ENCODE measurements at places on chromosomes 6 and 20.

DNA sequence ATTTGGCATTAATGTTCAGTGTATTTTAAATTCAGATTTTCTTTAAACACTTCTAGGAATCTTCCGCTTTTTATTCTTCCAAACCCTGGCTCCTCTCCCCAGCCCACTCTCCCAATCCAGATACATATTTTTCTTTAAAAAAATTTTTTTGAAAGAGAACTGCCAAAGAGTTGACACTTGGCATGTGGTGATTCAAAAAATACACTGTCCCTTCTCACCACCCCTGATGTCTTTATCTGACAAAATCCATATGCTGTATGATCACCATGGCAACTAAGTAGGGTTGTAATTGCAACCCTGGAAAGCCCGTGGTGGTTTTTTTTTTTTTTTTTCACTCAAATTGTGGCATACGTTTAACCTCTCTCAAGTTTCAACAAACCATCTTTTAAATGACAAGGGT is 355.8 kb upstream of the SASH1 start:
- no peak for DNase-seq

GRCh38 chr6:15950962-15951569 is 177.8 kb upstream of the MYLIP start:
- DNase-seq, result no peak

DNA sequence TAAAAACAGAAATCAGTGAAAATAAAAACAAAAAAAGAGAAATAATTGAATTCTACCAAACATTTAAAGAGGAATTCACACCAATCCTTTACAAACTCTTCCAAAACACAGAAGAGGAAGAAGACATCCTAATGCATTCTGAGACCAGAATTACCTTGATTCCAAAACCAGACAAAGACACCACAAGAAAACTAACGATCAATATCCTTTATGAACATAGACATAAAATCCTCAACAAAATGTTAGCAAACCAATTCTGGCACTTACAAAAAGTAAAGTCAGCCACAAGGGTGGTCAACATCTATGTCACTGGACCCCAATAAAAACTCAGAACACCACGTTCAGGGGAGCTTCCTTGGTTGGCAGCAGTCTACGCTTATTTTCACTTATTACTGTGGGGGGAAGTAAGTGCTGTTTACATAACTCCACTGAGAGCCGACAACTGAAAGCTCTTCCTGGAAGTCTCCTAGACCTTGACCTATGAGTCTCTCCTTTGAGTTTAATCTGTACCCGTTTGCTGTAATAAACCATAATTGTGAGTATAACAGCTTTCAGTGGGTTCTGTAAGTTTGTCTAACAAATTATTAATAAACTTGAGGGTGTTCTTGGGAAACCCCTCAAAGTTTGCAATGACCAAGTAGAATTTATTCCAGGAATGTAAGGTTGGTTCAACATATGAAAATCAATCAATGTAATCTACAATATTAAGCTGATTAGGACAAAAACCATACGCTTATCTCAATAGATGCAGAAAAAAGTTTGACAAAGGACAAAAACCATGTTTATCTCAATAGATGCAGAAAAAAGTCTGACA is 24.5 kb downstream of the GZF1 start:
- no peak for DNase-seq

- no peak for DNase-seq
These were observed 47.7 kb upstream of the TMEM244 start for GRCh38 chr6:129908858-129909257.

- no peak for DNase-seq
These were observed 46.2 kb downstream of the PROKR2 start for GRCh38 chr20:5270603-5271002.

DNA sequence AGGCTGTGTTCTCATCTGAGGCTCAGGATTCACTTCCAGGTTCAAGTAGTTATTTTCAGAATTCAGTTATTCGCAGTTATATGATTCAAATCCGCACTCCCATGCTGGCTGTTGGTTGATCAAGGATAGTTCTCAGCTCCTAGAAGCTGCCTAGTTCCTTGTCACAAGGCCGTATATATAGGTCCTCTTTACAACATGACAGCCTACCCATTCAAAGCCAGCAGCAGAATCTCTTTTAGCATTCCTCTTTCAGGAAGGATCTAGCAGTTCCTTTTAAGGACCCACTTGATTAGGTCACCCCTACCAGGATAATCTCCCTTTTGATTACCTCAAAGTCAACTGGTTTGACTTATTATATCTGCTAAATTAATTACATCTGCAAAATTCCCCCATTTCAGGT is 23.8 kb upstream of the LAMP5 start:
- DNase-seq, result no peak

- DNase-seq, result no peak
These were observed 85.6 kb upstream of the EMILIN3 start for GRCh38 chr20:41452226-41452625.

- DNase-seq, result no peak
These were observed 501.1 kb upstream of the JAG1 start for GRCh38 chr20:11174861-11175260.

DNA sequence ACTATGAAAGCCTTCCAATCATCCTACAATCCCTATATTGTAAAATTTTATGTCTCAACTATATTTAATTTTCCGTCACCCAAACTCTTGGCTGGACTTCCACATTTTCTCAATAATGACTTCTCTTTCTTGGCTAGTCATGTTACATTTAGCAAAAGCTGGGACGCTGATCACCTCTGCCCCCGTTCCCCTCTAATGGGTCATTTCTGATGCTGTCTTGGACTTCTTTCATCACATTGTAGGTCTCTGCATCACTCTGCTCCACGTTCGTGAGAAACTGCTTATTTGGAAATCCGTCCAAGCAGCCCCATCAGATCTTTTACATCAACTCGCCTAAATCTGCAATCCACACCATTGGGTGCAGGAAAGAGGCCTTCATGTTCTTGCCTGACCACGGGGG is 203.8 kb downstream of the MYLK4 start:
- no peak for DNase-seq

GRCh38 chr6:106398621-106399020 is 38.1 kb downstream of the CRYBG1 start:
- DNase-seq, result no peak

DNA sequence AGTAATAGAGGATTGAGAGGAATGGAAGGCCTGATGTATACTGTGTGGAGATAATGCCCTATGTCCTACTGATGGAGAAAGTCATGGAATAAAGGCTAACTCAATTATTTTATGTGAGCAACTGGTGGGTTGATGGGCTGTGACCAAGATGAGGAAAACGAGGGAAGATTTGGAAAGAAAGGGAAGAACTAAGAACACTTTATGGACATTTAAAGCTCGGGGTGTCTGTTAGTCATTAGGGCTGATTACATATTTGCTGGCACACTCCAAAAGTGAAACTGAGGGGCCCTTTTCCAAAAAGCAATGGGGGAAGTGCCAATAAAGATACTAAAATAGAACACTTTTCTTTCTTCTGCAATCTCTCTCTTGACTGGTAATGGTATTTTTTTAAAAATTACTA is 439.5 kb downstream of the PLCB1 start:
- DNase-seq, result no peak

GRCh38 chr20:2299301-2299700 is 3.5 kb downstream of the TGM3 start:
- DNase-seq, result no peak

DNA sequence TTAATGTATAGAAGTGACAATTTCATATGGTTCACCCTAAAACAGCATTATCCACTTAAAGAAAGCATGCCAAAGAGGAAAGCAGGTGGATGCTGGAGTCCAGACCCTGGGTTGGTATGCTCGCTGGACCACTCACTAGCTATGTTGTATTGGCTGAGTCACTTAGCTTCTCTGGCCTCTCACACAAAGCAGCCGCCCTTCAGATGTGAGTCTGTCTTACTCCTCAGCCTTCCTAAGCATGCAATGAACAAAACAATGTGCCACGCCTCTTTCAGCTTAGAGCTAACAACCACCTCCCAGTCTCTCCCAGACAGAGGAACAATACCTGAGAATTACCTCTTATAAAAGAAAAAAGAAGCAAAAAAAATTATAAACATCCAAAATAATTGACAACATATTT is 29.4 kb downstream of the SIM1 start:
- DNase-seq, result peak; percentile 8

DNA sequence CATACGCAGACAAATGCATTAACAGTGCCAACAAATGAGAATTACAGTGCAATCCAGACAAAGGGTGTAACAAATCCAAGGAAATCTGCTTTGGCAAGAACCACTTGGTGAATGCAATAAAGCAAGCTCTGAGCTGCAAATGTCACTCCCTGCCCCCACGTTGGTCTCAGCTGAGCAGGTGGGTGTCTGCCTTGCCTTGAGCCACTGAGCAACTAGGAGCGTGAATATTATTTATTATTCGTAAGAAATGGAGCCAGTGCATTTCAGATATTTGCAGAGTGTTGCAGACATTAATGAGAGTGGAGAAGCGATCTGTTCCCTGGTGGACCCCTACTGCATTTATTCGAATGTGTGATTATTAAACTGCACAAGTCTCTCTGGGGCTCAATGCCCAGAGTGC is 36.6 kb upstream of the F13A1 start:
- DNase-seq, result no peak

DNA sequence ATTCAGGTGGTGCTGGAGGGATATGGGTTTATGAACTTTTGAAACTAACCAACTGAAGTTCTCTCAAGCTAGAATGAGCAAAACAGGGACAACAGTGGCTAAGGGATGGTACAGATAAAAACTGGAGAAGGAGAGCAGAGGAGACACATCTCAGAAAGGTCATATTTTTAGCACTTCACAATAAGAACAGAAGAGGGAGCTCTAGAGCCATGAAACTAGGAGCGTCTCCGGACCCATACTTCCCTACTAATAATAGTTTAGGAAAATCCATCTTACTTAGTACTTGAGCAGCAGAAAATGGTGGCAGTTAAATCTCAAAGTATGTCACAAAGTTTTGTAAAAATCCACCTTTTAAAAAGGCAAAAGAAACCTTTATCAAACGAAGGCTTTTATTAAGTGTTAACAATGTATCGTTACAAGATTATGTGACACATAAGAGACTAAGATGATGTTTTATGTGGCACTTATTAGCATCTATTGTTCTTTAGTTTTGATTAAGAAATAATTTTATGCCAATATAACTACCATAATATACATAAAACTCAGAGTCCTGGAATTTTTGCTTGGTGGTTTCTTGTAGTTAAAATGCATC is 278.6 kb downstream of the TBC1D32 start:
- DNase-seq, result peak; percentile 85

GRCh38 chr20:44181611-44182010 is 5.4 kb downstream of the JPH2 start:
- no peak for DNase-seq

DNA sequence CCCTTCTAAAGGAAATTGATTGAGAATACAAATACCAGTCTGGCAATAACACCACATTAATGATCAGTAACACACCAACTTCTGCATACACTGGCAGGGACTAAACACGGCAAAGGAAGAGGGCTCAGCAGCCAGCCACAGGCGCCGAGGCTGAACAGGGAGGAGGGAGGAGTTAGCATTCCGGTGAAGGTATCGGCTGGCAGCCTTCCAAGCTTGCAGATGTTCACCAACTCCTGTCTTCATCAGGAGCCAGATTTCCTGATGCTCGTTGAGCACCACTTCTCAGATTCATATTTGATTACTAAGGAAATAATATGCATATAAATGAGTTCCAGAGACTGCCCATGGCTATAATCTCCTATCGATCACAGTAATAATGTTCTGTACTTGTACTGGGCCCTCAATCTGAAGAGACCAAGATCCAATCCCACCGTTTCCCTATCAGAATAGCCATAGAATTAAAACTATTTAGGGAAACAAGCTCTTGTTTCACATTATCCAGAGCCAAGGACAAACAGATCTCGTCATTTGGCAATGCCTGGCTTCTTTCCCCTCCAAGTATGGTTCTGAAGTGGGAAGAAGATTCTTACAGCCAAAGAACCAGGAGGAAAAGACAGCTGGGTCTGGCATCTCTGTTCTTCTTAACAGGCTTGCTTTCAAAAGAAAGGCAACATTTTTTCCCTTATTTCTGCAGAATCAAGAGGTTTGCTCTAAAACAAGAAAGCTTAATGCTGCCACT is 42.2 kb downstream of the GFOD1 start:
- peak; percentile 90 for DNase-seq

GRCh38 chr20:46541229-46541935 is 9.1 kb downstream of the OCSTAMP start:
- DNase-seq, result no peak

GRCh38 chr6:6565488-6565887 is 23.0 kb upstream of the LY86 start:
- DNase-seq, result no peak

DNA sequence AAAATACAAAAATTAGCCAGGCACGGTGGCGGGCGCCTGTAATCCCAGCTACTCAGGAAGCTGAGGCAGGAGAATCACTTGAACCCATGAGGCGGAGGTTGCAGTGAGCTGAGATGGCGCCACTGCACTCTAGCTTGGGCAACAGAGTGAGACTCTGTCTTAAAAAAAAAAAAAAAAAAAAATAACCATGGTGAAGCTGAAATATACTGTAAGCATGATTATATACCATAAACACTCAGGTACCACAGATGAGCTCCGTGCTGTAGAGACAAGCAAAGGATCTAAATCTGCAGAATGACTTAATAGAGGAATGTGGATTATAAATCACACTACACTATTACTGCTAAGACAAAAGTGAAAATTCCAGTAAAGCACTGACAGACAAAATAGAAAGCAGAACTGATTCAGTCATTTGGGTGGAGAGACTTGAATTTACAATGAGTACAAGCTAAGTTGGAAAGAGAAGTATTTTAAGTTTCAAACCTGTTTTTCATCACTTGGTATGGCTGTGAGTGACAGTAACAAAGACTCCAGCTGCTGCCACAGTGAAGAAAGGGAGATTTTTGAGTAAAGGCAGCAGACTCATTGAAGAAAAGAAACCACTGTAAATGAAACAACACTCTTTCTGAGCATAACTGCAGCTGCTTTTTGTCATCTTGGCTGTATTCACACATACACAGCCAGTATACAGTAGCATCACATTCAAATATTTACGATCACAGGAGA is 322.1 kb downstream of the RNGTT start:
- no peak for DNase-seq

- DNase-seq, result no peak
These were observed 143.6 kb upstream of the ZNF184 start for GRCh38 chr6:27616328-27617045.

- DNase-seq, result no peak
These were observed at the start of gene TGM6 for GRCh38 chr20:2380601-2381000. Gene TGM6, plus strand, starts transcription at chr20:2380901. Its CDS starts 68 bp downstream, at chr20:2380969.

- DNase-seq, result no peak
These were observed 56.9 kb downstream of the CD164 start for GRCh38 chr6:109325400-109325801.

- DNase-seq, result no peak
These were observed 55.6 kb upstream of the BEND6 start for GRCh38 chr6:56899311-56899710.

DNA sequence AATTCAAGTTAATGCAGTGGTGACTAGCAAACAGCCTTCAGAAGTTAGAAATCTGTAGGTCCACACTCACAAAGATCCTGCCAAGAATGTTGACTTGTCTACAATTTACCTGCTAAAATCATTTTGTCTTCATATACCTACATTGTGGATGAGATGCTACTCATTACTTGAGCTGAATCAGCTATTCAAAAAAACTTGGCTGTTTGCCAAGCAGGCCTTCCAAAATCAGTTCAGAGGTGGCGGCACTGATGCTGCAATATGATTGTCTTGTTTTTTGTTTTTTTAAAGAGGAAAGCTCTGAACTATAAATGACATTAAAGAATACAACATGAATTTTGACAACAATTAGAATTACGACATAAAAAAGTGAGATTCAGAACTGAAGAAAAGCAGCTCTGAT is 354.7 kb upstream of the KHDRBS2 start:
- no peak for DNase-seq

Data from HT-29 (cell line).